ENCODE measurements at places on chromosomes 7 and 10. TPM values are rescaled to one million over a fixed set of nuclear protein-coding genes. Genes with fewer than 3 reads are reported as not detected.

- ATAC-seq: no peak
These were observed 24.9 kb downstream of the ASB13 start for GRCh38 chr10:5641501-5641900.

DNA sequence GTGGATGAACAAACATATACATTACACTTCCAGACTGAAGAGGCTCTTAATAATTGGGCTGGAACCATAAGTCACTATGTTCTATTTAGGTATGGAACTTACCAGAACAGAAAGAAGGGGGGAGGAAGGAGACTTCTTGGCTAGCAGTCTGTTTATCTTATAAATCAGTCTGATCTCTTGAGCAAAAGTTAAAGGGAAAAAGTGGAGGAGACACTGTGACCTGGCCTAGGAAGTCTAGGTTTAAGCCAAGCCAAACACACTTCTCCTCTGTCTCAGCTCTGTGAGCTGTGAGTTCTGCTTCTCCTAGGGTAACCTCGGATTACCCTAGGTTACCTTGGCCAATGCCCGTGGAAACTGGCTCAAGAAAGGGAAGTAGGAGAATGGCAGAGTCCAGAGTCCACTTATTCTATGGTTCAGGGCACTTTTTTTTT, 95.2 kb downstream of the PFKFB3 start:
- ATAC-seq: no peak

DNA sequence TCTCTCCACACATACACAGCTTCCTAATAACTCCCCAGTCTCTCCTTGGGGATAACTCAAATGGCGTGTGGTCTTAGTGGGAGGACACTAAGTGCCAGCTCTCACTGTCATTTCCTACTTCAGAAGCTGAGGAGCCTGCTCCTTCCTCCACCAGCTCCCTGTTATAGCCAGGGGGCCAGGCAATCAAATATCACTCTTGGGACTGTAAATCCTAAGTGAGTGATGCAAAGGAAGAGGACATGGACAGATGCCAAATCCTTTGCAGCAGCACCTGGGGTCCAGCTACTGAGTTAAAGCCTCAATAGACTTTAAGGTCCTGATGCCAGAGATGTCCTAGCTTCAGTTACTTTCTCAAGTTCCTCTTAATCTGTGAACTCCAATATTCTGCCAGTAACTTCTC, 34.1 kb downstream of the SEM1 start:
- no peak for ATAC-seq

EGR2 gene
- 9.9 TPM for total RNA-seq

All from motor neuron (in vitro differentiated cells).